ENCODE measurements at places on chromosomes 1 and 21.

DNA sequence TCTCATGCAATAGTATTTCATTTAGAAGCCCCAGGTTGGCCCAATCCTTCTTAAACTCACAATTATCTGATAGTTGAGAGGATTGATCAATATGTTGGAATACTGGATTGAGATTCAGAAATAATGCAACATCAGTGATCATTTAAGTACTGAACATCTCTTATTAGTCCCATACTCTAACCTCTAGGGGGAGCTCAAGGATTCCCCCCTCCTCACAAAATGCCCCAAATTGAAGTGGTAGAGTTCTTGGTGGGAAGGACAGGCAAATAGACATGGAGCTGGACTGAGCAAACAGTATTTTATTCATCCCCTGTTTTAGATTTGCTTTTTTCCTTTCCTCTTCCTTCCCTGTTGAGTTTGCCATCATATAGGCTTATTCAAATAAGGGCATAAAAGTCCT is 62.8 kb downstream of the NGF start:
- no peak overlapping the region for H3K4me3 ChIP-seq
- no peak overlapping the region for H3K27ac ChIP-seq
- no peaks in the 10 kb centered on the region for H3K27me3 ChIP-seq
- peaks cover 7% of the 10 kb centered on the region for H3K4me1 ChIP-seq
- DNase-seq, result peak; percentile 68

DNA sequence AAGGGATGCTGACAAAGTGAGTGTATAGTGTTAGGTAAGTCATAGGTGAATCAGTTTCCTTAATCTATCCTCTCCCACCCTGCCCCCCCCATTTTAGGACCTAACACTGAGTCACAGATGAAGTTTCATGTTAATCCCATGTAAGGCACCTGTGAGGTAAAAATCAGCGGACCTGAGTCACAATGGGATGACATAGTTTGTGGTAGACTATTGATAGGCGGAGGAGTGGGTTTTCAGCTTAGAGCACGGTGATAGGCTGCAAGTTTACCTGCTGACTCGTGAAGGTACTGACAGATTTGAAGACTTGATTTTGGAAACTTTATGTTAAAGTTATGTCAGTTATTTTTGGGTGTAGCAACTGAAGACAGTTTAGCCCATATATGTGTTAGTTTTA is 1.7 kb downstream of the TOR1AIP1 start:
- DNase-seq, result no peak
- peak overlapping the region; percentile 76 for H3K4me3 ChIP-seq
- no peaks in the 10 kb centered on the region for H3K27me3 ChIP-seq
- peaks cover 10% of the 10 kb centered on the region for H3K36me3 ChIP-seq

GRCh38 chr1:198187973-198188588 is 31.3 kb downstream of the NEK7 start:
- no peak overlapping the region for H3K27ac ChIP-seq
- no peak overlapping the region for H3K4me3 ChIP-seq
- H3K4me1 ChIP-seq, result peaks cover 16% of the 10 kb centered on the region
- no peaks in the 10 kb centered on the region for H3K27me3 ChIP-seq

- no peak overlapping the region for H3K4me3 ChIP-seq
- no peaks in the 10 kb centered on the region for H3K36me3 ChIP-seq
- peaks cover 4% of the 10 kb centered on the region for H3K27me3 ChIP-seq
- DNase-seq, result no peak
- H3K4me1 ChIP-seq, result no peaks in the 10 kb centered on the region
Observed at GRCh38 chr1:166136222-166136621, 30.6 kb downstream of the FAM78B start.

DNA sequence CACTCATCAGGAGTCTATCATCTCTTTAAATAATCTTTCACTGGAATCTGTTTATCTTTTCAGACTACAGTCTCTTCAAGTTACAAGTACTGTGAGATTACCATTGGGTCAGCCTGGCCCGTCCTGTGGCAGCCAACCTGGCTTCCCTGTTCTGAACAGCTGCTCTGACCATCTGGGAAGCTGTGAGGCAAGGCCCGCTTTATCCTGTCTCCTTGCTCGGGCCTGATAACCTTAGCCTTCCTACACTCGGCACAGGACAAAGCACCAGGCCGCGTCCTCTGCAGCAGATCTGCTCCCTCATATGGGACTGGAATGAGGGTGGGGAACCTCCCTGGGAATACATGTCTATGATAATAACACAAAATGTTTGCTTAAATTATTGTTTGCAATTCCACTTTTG is 113.3 kb downstream of the PTPN14 start:
- no peaks in the 10 kb centered on the region for H3K27me3 ChIP-seq
- no peaks in the 10 kb centered on the region for H3K36me3 ChIP-seq
- no peak overlapping the region for H3K4me3 ChIP-seq
- H3K4me1 ChIP-seq, result peaks cover 75% of the 10 kb centered on the region
- H3K27ac ChIP-seq, result peak overlapping the region; percentile 86

DNA sequence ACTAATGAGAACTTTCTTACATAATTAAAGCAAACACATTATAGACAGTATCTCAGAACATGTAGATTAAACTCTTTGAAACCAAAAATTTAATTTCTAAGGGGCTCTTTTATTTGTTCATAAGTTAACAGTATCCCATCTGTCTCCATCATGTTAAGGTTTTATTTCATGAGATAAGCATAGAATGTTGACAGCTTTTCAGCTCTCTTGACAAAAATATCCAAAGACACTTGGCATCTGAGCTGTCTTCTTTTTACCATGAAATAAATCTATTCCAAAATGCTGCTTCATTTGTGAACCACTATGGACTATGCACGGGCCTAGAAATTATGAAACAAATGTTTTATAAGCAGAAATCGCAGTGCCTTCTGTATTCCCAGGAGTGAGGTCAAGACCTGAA is 45.2 kb downstream of the SCYL3 start:
- no peak overlapping the region for H3K4me3 ChIP-seq
- H3K27me3 ChIP-seq, result no peaks in the 10 kb centered on the region
- H3K4me1 ChIP-seq, result peaks cover 4% of the 10 kb centered on the region
- H3K27ac ChIP-seq, result no peak overlapping the region
- H3K36me3 ChIP-seq, result peaks cover 68% of the 10 kb centered on the region

Measured in A673 (cell line).